Stimulated activated CD4-positive, alpha-beta T cell treated with anti-CD3 and anti-CD28 coated beads, Interleukin-4, amount 100 ng/mL, for 48 hours (primary cell): ENCODE measurements at places on chromosomes 1 and 21.

DNA sequence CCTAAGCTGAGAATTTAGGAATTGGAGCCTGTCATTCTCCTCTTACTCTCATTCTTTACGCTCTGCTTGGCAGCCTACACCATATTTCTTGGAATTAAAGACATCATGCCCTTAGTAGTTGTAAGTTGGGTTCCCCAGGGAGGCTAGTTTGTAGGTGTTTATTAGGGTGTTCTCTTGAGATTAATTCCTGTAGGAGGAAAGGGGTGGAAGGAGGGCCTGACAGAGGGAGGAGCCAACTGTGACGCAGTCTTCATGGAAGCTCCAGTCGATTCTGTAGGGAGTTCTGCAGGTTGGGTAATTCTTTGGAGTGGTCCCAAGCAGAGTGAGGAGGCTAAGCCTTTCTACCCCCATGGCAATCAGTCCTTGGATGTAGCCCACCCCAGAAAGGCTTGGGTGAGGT, 111.4 kb downstream of the HHAT start:
- DNase-seq, result no peak

GRCh38 chr1:113931451-113931851, 2.3 kb downstream of the HIPK1 start:
- DNase-seq, result no peak

DNA sequence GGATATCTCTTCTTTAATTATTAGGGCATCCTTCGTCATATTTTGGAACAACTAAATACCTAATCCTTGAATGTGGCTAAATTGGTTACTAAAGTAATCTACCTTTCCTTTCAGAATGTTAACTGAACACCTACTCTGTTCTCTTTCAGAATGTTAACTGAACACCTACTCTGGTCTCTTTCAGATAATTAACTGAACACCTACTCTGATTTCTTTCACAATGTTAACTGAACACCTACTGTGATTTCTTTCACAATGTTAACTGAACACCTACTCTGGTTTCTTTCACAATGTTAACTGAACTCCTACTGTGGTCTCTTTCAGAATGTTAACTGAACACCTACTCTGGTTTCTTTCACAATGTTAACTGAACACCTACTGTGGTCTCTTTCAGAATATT, 21.9 kb downstream of the RAB7B start:
- no peak for DNase-seq

DNA sequence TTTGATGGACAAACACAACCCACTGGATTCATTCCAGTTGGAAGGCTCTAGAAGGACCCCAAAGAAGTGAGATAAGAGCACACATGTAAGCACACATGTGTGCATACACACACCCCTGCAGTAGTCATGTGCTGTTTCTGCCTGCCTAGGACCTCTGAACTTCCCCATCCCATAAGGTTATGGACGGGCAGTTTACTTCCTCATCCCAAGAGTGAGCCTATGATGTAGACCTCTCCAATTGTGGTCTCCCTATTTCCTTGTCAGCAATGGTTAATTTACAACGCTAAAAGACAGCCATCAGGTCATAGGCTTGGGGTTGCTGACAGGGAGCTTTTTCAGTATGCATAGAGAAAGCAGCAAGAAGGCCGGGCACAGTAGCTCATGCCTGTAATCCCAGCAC, 15.4 kb upstream of the ADAR start:
- DNase-seq, result no peak

DNA sequence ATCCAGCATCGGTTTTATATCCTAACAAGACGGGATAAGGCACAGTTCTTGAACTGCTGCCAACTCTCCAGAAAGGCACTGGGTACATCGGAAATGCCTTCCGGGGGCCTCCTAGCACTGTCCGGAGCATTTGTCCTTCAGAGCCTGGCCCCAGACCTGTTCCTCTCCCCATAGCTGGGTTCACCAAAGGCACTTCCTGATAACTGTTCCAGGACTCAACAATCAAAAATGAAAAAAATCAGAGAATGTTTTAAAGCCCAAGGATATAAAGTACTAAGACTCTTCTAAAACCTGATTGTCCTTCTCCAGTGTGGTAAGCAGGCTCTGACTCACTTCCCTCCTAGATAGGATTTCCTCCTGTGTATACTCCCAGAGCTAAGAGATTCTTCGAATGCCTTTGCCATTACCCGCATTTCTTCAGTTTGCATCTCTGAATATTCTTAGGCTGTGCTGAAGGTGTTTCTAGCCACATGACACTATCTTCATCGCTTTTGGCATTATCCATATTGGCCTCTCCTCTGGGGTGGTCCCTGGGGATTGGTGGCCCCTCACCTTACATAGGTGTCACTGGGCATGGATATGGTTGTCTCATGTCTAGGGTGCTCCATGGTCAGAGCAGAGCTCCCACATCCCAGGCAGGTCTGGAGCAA, 112.9 kb downstream of the ZBTB18 start:
- no peak for DNase-seq
